ENCODE measurements at places on chromosomes 12 and 14.

GRCh38 chr12:26195250-26195640, at the start of gene SSPN:
Gene SSPN (plus strand): TSS chr12:26195573. CDS start chr12:26195673, 100 bp downstream.
- peak; percentile 52 for DNase-seq

- DNase-seq, result no peak
Measured at GRCh38 chr12:108594-108993, 42.0 kb downstream of the IQSEC3 start.

DNA sequence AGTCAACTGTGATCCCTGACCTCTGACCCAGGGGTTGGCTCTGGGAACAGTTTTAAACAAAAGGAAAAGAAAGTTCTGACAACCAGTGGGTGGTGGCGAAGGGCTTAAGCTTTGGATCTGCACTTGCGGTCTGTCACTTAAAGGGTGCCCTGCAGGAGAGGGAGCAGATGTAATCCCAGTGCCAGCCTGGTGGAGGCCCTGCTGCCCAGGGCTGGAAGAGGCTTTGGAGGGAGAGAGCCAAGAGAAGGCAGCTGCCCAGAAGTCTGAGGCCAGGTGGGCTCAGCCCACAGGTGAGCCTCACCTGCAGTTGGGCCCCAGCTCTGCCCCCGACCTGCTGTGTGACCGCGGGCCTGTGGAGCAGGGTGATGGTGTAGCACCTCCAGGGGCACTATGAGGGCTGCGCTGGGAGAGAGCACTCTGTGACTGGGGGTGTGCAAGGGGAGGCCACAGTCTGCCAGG, 19.1 kb downstream of the SH2B3 start:
- DNase-seq, result no peak

- DNase-seq, result no peak
Measured at GRCh38 chr12:73308079-73308478, 1035.9 kb downstream of the TRHDE start.

GRCh38 chr12:57755454-57756372, 810 bp downstream of the MARCHF9 start:
- no peak for DNase-seq

DNA sequence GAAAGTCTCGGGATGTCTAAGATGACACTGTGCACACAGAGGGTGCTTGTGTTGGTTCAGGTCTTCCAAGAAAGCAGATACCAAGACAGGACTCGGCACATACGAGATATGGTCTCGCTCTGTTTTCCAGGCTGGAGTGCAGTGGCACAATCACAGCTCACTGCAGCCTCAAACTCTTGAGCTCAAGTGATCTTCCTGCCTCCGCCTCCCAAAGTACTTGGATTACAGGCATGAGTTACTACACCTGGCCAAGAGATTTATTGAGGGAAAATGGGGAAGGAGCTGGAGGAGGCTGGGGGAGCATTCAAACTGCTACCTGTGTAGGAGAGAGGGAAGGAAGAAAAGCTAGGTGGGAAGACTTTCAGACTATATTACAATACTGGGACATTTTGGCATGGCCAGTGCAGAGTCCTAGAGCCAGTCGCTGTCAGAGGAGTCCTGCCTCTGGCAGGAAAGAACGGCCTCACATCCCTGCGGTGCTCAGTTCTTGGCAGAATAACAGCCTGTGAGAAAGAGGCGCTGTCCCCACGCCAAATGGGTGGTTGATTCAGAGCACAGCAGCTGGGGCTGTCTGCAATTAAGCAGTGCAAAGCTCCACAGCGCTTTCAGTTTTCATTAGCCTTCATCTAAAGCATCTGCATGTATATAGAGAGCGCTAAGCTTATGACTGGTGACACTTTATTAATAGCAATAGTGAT, 18.3 kb downstream of the SLC17A8 start:
- DNase-seq, result no peak

GRCh38 chr12:69949311-69950002, 124.4 kb downstream of the MYRFL start:
- no peak for DNase-seq

GRCh38 chr12:128339126-128339520, 72.2 kb downstream of the TMEM132C start:
- no peak for DNase-seq

- peak; percentile 55 for DNase-seq
Measured at GRCh38 chr14:67620217-67620785, 581 bp downstream of the ARG2 start.

GRCh38 chr12:58363971-58364370, 422.6 kb downstream of the ATP23 start:
- DNase-seq, result no peak

DNA sequence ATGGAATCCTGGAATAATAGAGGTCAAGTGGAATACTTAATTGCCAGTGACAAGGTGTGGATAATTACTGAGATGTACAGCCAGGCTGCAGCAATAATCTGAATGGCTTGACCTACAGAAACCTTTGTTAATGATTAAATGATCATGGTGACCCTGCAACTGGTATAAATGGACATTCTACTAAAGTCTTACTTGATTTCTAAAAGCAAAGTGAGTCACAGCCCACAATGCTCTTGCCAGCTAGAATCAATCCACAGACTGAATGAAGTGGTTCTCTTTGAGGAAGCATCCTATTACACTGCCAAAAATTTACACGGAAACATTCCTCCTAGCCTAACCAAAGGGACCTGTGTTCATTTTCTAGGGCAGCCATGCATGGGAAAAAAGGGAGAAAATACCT, 518.5 kb downstream of the SOX5 start:
- no peak for DNase-seq
